Bronchus fibroblast of lung (primary cell): ENCODE measurements at places on chromosomes 6 and 20. TPM values are rescaled to one million over a fixed set of nuclear protein-coding genes. Genes with fewer than 3 reads are reported as not detected.

SLC26A8 gene
- total RNA-seq: not detected in 2 replicates

SLC39A7 gene
- 126 and 133 TPM in 2 replicates for total RNA-seq

PPIL1 gene
- total RNA-seq: 35.5 and 37.9 TPM in 2 replicates

ZSCAN23 gene
- total RNA-seq: 1.5 and 2.5 TPM in 2 replicates

HLA-DPA1 gene
- total RNA-seq: 0.50 TPM in 1 of 2 replicates, not detected in the other

CHRNA4 gene
- not detected in 2 replicates for total RNA-seq

RPS10 gene
- 4,034 and 4,340 TPM in 2 replicates for total RNA-seq

GJA10 gene
- not detected in 2 replicates for total RNA-seq

MYB gene
- total RNA-seq: 0.45 and 0.50 TPM in 2 replicates

PSMB9 gene
- total RNA-seq: 4.2 and 4.9 TPM in 2 replicates

CD93 gene
- not detected in 2 replicates for total RNA-seq

BPI gene
- total RNA-seq: not detected in 2 replicates

TSPO2 gene
- not detected in 2 replicates for total RNA-seq

IRF4 gene
- not detected in 2 replicates for total RNA-seq

PI16 gene
- total RNA-seq: not detected in 2 replicates

KCNG1 gene
- total RNA-seq: 51.0 and 58.0 TPM in 2 replicates

MRAP2 gene
- total RNA-seq: 0.15 TPM in 1 of 2 replicates, not detected in the other

MAS1 gene
- total RNA-seq: not detected in 2 replicates

CCM2L gene
- total RNA-seq: not detected in 2 replicates

PPP1R3G gene
- 0.50 and 0.59 TPM in 2 replicates for total RNA-seq

PLN gene
- not detected in 2 replicates for total RNA-seq

ULBP2 gene
- 6.2 and 6.6 TPM in 2 replicates for total RNA-seq

MRPS10 gene
- 37.5 and 42.2 TPM in 2 replicates for total RNA-seq

ARFGEF2 gene
- total RNA-seq: 12.0 and 12.9 TPM in 2 replicates

TMEM244 gene
- total RNA-seq: not detected in 2 replicates

CTAGE9 gene
- total RNA-seq: under 0.01 TPM in 1 of 2 replicates, not detected in the other

RAB32 gene
- 117 and 121 TPM in 2 replicates for total RNA-seq

MUCL3 gene
- total RNA-seq: not detected in 2 replicates

EMILIN3 gene
- total RNA-seq: 0.30 and 0.34 TPM in 2 replicates

SPATS1 gene
- total RNA-seq: not detected in 2 replicates

HCRTR2 gene
- 0.17 TPM in 1 of 2 replicates, not detected in the other for total RNA-seq

CGA gene
- total RNA-seq: not detected in 2 replicates

PKIG gene
- 70.6 and 81.5 TPM in 2 replicates for total RNA-seq

THBS2 gene
- 43.2 and 48.8 TPM in 2 replicates for total RNA-seq

HCK gene
- total RNA-seq: not detected in 2 replicates

SLC13A3 gene
- 3.3 and 6.1 TPM in 2 replicates for total RNA-seq

ZNF133 gene
- 13.5 and 17.7 TPM in 2 replicates for total RNA-seq

DPPA5 gene
- total RNA-seq: not detected in 2 replicates

THBD gene
- 1.5 and 1.6 TPM in 2 replicates for total RNA-seq

ERVFRD-1 gene
- total RNA-seq: not detected in 2 replicates

SLC35F1 gene
- total RNA-seq: under 0.01 and 0.15 TPM in 2 replicates

ABHD16B gene
- not detected in 2 replicates for total RNA-seq

CALHM6 gene
- total RNA-seq: 1.8 and 2.2 TPM in 2 replicates

SIGLEC1 gene
- total RNA-seq: not detected in 2 replicates

CARMIL1 gene
- total RNA-seq: 4.9 and 5.0 TPM in 2 replicates

POLR3F gene
- total RNA-seq: 9.2 and 14.6 TPM in 2 replicates

LBP gene
- not detected in 2 replicates for total RNA-seq

DLK2 gene
- total RNA-seq: 1.0 and 1.5 TPM in 2 replicates
